ENCODE measurements at places on chromosomes 3 and 15.

GRCh38 chr3:45105855-45106671 lies 40.1 kb downstream of the CDCP1 start:
- DNase-seq = peak; percentile 91

- peak; percentile 64 for DNase-seq
Measured at GRCh38 chr3:154904328-154904727, 175.8 kb upstream of the MME start.

DNA sequence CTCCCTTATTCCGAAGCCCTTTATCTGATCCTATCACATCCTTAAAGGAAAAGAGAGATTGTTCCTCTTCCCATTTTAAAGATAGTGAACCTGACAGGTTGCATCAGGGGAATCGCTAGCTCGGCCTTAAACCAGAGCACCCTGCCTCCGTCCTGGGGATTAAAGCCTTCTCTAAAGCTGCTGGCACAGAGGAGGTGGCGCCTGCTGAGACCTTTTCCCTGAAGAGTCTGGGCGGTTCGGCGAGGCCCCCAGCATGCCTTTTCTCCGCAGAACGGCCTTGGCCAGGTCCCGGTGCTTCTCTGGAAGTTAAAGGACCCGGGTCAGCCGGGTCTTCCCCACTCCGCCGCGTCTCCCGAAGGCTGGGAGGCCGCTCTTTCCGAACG lies 593 bp downstream of the FAM219B start:
- peak; percentile 40 for DNase-seq

DNA sequence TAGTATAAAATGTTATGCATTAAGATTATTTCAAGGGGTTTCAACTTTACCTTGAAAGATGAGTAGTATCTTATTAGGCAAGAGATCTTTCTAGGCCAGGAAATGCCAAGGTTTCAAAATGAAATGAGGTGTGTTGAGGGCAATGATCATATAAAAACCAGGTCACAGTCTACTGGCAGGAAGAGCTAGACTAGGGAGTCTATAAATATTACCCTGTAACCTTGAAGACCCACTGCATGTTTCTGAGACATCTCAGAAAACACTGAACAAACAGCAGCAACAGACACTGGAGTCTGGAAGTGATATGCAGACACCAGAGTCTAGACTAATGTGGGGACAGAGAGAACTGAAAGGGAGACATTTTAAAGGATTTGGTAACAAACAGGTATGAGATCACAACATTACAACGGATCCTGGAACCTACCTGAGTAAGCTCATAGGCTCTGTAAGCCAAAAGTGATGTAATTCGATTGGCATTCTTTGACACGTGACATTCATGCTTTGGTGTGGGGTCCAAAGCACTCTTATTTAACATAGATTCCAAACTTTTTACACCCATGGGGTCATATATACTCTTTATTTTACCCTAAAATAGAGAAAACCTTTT lies 15.0 kb downstream of the TASOR start:
- peak; percentile 6 for DNase-seq

GRCh38 chr3:81676706-81677456 lies 84.6 kb downstream of the GBE1 start:
- no peak for DNase-seq

GRCh38 chr3:136142592-136142991 lies 53.5 kb downstream of the MSL2 start:
- peak; percentile 87 for DNase-seq

- no peak for DNase-seq
Measured at GRCh38 chr3:30598668-30599545, 7.5 kb upstream of the TGFBR2 start.

DNA sequence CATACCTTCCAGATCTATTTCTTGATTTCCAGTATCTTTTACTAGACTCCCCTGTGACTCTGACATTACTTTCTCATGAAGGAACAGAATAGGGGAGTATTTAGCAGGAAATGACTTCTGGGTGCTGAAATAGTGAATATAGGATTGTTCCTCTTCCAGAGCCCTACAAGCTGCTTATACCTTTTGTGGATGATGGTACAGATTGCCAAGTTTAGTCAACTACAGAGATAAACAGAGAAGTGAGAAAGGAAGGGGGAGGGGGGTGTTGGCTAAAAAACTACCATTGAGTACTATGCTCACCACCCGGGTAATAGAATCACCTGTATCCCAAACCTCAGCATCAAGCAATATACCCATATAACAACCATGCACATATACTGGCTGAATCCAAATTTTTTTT lies 298.3 kb upstream of the GPR149 start:
- DNase-seq = no peak

GRCh38 chr3:175186511-175186910 lies 327.4 kb downstream of the NAALADL2 start:
- peak; percentile 61 for DNase-seq

DNA sequence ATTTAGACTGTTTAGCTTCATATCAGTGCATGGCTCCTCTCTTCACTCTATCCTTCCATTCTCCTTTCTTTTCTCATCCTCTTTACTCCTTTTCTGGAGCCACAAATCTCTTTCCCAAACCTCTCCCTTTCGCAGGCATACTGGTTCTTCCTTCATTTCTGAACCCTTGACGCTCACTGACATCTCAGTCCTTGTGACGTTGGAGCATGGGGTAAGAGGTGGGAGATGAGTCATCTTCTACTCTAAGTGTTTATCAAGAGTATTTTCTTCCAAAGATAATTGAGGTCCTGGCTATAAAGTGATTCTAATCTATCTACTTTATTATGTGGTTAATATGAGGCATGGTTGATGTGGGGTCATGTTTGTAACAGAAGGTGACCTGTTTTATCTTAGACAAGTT lies 414.2 kb downstream of the AGBL1 start:
- DNase-seq = no peak

GRCh38 chr3:12999147-13000140 lies 73.8 kb downstream of the IQSEC1 start:
- DNase-seq = no peak

GRCh38 chr3:47007482-47008233 lies 28.2 kb downstream of the NBEAL2 start:
- no peak for DNase-seq

DNA sequence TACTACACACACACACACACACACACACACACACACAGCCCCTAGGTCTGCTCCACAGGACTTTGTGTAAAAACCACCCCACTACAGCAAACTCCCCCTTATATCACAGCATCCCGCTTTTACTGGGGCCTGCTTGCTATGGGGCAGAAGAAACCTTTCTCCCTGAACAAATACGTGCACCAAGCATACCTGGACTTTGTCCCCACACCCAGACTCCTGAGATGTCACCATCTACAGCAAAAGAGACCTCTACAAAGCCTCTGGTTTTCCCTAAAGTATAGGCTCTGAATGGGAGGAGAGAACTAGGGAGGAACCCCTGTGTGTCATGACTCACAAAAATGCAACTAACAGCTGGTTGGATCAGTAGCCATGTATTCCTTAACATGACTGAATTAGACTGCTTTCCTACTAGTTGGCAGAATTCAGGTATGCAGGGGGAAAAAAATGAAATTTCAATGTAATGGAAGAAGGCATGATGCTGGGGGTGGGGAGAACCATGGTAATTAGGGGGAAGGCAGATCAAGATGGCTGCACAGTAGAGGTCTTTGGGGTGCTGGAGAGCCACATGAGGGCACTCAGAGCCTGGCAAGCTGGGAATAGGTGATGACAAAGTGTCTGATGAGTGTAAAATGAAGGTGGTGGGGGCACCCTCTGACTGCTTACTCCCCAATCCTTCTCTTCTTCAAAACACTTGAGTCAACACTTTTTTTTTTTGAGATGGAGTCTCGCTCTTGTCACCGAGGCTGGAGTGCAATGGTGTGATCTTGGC lies 45.9 kb downstream of the DAPK2 start:
- no peak for DNase-seq

- peak; percentile 90 for DNase-seq
Measured at GRCh38 chr15:49645941-49646340, 25.1 kb downstream of the DTWD1 start.

- no peak for DNase-seq
Measured at GRCh38 chr3:9111417-9111816, 138.0 kb downstream of the SRGAP3 start.

GRCh38 chr3:29503958-29504357 lies 223.1 kb downstream of the RBMS3 start:
- peak; percentile 47 for DNase-seq

DNA sequence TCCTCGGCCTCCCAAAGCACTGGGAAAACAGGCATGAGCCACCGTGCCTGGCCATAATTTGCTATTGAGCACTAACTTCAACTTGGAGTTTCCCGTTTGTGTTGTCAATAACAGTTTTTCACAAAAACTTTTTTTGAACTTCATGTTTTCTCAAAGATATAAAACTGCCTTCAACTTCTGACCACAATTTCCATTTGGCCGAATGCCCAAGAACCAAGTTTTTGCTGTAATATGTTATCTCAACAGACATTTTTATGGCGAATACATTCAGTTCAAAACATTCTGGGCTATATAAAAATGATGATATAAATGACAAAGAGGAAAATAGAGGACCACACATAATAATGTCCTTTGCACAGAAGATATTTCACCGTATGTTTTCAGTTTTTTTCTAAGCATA lies 56.4 kb downstream of the NEDD4 start:
- peak; percentile 85 for DNase-seq

- peak; percentile 62 for DNase-seq
Measured at GRCh38 chr3:151660885-151661284, 72.8 kb upstream of the AADACL2 start.

DNA sequence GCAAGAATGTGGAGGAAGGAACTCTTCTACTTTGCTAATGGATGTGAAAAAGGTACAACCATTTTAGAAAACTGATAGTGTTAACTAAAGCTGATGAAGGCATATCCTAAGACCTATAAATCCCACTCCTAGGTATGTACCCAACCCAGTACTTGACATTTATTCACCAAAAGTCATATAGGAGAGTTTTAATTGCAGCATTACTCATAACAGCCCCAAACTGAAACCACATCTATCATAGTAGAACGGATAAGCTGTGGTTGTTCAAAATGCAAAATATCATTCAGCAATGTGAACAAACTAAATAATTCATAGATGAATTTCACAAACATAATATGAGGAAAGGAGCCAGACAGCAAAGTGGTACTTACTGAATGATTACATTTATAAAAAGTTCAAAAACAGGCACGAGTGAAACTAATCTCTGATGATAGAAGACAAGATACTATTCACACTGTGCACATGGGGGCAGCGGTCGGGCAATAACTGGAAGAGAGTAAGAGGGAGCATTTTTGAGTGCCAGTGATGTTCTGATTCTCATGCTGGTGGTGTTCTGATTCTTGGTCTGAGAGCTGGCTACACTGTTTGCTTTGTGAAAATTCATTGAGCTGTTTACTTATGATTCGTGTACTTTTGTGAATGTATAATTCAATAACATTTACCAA lies 34.3 kb downstream of the GOLIM4 start:
- DNase-seq = no peak

DNA sequence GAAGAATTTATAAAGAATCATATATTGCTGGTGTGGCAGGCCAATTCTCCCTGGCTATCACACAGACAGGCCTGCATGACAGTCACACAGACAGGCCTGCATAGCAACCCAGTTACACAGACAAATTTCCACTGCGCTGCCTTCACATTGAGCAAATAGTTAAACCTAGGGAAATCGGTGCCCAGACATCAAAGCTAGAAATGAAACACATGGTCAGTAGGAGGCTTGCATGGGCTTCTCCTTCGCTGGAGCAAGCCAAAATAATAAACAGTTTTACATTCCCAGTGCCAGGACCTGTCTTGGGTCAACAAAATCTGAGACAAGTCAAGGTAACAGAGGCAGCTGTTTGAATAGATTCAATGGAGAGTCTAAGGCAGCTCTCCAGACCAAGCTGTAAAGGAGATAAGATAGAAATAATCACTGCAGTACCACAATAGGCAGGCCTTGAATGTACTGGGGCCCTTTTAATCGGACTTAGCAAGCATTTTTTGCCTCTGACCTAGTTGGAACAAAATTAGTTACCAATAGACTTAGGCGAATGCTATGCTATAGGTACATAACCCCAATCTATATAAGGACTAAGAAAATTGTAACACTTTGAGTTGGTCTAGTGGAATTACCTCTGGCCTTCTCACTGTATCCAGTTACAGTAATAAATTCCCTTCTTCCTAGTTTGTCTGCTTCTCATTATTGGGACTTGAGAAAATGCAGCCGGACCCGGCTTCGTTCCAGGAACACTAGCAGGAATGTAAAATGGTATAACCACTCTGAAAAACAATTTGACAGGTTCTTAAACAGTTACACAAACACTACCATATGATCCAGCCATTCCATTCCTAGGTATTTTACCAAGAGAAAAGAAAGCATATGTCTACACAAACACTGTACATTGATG lies 274.7 kb upstream of the UBE2E2 start:
- DNase-seq = no peak

DNA sequence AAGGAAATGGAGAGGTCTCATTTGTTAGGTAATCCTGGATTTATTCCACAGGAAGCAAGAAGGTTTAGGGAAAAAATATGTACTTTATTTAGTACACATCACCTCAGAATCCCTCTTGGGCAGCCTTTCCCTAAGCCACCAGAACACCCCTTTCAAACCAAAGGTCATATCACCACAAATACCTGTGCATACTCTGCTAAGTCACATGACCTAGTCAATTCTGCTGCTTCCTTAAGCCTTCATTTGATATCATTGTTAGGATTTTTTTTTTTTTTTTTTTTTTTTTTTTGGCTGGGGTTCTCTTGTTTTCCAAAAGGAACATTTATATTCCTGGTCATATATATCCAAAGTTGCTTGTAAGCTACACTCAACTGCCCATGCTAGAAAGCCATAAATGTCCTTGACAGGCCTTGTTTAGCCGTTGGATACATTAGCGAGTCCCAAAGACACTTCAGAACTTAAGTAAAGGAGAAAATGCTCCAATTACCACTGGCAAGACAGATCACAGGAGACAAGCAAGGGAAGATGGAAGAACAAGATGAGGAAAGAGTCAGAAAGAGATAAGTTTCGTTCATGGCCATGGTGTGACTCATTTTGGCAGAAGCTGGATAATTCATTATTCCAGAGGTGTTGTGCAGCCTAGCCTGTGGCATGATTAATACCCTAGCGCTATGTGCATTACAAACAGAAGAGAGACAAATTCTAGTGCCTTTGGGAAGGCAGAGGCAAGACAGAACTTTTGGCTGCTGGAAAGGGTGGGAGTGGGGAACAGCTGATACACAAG lies 155.6 kb upstream of the SLC2A2 start:
- DNase-seq = peak; percentile 55
